ENCODE measurements at places on chromosomes 12 and 14.

DNA sequence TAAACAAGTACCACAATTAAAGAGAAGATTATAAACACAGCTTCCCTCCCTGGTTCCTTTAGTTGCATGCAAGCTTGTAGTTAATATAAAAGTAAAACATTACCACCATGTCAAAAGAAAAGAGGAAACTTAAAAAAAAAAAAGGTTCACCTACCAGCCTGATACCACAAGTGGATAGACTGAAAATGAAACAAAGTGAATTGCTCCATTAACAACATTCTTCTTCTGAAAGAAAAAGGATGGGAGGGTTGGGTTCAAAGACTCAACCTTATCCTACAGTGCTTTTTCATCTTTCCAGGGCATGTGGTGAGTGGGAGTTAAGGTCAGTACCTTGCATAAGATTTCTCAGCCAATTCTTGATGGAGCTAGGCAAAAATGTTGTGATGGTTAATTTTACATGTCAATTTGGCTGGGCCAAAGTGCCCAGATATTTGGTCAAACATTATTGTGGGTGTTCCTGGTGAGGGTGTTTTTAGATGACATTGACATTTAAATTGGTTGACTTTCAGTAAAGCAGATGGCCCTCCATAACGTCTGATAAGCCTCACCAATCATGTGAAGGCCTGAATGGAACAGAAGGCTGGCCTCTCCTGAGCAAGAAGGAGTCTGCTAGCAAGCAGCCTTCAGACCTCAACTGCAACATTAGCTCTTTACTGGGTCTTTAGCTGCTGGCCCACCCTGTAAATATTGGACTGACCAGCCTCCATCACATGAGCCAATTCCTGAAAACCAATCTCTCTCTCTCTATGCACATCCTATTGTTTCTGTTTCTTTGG, 28.8 kb downstream of the VCPKMT start:
- DNase-seq = peak; percentile 31

GRCh38 chr14:81400852-81401251, 728 bp upstream of the STON2 start:
- DNase-seq = no peak

DNA sequence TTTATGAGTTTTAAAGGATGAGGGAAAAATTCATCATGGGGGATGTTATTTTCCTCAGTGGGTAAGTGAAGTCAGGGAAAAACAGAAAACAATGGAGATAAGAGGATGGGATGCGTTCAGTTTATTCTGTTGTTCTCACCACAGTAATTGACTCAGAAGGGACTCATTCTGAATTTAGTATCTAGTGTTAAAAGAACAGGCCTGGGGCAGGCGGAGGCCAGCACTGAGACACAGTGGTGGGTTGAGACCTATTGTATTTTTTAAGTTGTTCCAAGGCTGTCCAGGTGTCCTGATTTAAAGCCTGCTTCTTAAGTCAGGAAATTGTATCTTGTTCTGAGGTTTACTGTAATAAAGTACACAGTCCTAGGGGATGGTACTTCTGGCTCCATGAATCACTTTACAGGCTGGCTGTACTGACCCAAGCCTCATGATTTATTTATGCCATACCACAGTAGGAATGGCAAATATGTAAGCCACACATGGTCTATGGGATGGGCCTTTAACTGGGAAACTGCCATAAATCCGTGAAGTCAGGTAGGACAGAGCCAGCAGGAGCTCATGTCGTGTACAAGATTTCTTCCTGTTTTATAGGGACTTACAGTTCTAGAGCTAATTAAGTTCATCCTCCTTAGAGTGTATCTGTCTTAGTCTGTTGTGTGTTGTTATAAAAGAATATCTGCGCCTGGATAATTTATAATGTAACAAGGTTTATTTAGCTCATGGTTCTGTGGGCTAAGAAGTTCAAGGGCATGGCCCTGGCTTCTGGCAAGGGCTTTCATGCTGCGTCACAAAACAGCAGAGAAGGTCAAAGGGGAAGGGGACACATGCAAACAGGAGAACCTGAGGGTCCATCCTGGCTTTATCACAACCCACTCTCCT, 244.1 kb downstream of the FBXL14 start:
- DNase-seq = no peak

GRCh38 chr12:27826076-27826475, 46.0 kb upstream of the MANSC4 start:
- DNase-seq = no peak

DNA sequence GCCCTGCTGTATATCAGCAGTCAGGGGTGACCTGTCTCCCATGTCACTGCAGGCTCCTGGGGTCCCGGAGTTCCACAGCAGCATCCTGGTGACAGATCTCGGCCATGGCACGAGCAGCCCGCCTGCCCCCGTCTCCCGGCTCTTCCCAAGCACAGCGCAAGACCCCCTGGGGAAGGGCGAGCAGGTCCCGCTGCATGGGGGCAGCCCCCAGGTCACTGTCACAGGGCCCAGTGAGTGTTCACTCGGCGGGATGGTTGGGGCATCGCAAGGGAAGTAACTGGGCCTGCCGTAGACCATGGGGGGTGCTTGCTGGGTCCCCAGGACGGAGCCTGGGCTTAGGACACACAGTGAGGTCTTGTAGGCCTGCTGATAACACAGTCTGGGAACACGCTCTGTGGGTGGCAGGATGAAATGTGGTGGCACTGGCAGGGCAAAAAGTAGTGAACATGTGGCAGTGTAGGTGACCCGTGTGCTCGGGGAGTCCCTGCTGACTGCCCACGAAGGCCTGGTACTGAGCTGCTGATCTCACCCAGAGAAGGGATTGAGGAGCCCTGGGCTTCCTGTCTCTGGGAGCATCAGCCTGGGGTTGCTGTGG, 38.5 kb downstream of the IL31 start:
- DNase-seq = no peak

- no peak for DNase-seq
Measured at GRCh38 chr12:120833849-120834248, 70.3 kb downstream of the SPPL3 start.

DNA sequence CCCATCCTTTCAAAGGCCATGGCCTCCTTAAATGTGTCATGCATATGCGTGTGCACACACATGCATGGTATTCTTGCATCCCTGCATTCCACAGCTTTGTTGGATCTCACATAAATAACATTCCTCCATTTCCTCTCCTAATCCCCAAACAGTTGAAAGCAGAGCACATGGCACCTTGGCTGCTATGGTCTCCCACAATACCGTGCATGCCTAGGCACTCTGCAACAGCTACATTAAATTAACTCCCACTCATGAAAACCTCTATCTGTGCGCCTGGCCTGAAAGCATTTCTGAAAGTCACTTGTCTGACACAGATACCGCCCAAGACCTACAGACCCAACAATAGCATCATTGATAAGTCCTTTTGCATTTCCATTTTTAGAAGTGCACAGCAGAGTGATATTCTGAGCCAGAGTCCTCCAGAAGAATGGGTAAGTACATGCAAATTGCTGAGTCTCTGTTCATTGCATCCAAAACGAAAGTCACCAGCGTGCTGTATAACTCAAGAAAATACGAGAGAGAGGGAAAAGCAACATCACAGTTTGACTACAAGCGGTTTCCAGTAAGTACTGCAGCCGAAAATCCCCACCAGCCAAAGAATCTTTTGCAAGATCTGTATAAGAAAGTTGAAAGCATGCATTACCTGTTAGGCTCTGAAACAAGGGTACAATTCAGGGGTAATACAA, 436 bp downstream of the ASB2 start:
- DNase-seq = no peak

DNA sequence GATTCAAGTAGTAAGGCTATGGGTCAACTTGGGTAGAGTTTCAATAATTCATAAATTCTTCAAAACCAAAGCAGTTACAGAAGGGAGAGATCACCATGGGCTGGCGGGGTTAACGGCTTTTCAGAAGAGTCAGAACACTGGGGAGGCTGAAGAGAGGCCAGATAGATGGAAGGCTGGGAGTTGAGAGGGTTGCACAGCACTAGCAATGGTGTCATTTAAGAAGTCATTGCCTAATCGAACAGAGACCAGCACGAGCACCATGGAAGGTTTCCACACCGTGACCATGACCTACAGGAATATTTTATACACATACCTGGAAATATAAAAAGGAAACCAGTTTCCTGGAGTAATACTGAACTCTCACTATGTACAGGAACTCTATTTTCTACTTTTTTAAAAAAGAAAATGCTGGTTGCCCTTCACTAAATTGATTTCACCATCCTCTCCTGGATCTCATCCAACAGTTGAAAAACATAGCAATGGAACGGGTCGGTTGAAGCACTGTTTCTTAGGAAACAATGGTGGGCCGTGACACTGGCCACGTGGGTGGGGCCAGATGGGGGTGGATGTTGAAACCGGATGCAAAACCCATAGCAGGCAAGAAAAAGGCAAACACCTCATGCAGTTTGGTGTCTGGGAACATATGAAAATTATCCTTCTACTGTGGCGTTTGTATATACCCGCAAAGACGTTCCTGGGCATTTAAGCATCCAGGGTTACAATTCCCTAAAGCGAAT, 38.0 kb upstream of the RIN3 start:
- no peak for DNase-seq

GRCh38 chr12:104684884-104685283, 228.1 kb downstream of the CHST11 start:
- DNase-seq = no peak

- DNase-seq = peak; percentile 47
Measured at GRCh38 chr12:67449591-67450052, 180.5 kb downstream of the CAND1 start.

GRCh38 chr14:68407285-68407684, 385.6 kb downstream of the ZFP36L1 start:
- no peak for DNase-seq

GRCh38 chr12:132033627-132034026, 83.9 kb downstream of the EP400 start:
- DNase-seq = no peak

DNA sequence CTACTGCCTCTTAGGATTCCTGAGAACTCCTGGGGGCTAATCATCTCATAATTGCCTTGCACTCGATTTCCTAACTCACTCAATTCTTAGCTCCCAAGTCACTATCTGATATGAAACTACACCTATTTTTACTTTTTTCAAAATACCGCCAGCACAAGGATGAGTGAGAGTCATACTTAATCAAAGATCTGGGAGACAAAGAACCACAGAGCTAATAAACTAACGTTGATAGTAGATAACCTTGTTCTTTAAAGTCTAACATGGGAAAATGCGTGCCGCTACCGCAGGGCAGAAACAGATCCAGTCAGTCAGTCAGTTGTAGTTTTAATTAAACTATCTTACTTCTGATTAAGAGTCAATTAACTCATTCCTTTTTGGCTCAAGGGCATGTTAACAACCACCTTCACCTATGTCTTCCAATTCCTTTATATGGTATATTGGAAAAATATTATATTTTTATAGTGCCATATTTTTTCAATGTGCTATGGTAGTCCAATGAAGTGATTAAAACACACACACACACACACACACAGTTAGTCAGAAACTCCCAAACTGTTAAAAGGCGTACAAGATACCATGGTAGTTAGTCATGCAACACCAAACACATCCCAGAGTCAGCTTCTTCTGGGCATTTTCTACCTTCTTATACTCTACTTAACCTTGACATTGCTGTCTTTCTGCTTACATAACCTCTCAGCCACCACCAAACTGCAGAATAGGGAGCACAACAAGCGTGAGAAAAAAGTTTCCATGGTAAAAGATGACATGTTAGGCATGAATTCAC, 114.0 kb downstream of the KLHL28 start:
- no peak for DNase-seq

GRCh38 chr12:66739940-66740651, 61.2 kb upstream of the GRIP1 start:
- no peak for DNase-seq

DNA sequence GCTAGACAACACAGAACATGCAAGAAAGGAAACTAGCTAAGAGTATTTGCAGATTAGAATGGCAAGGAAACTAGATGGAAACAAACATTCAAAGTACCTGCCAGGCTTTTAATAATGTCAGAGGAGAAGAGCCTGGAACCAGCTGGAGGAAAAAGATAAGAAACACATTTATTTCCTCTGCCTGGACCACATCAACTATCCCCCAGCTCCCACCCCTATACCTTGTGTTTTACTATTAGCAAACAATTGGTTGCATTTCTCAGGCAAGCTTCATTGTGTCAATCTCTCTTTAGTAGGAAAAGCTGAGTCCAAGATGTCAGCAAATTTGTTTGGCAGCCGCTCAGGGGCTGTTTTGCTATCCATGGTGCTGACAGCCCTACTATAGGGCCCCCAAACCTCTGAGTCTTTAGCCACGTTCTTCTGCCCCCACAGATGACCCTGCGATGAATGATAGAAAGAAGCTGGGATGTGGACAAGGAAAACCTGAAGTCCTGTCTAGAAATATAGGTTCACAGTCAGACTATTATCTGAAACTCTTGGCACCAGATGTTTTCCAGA, 11.6 kb upstream of the SYNDIG1L start:
- DNase-seq = no peak

GRCh38 chr12:45165284-45165683, 50.6 kb upstream of the ANO6 start:
- no peak for DNase-seq

DNA sequence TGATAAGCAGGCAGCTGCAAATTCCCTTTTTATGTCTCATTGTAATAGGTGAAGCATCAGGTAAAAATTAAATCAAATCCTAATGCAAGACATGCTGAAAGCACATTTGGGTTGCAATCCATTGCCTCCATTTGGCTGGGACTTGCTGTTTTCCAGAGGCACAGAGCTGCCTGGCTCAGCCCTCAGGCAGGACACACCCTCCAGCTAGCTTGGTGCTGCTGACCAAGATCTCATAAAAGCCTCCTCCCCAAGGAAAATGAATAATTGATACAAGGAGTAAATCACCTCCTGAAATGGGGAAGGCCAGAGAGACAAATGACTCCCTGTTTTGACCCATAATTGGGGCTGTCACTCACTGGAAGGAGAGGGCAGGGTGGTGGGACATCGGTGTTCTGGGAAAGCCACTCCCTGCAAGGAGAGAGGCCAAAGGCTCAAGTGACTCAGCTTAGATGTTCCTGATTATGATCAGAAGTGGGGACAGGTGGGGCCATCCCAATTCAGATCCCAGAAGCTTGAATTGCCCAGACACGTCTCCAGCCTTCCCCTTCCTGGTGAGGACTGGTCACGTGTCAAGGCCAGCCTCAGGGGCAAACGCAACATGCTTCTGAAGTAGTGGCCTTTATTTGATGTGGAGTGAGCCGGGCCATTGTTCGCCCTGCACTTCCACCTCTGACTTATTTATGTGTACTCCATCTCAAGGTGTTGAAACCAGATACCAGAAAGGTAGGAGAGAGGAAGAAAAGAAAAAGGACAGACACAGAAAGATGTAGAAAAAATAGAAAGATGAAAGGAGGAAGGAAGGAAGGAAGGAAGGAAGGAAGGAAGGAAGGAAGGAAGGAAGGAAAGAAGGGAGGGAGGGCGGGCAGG, 773.7 kb downstream of the BCL11B start:
- no peak for DNase-seq

GRCh38 chr14:70871863-70872677, 35.2 kb upstream of the PCNX1 start:
- peak; percentile 50 for DNase-seq

GRCh38 chr14:90676912-90677311, 139.3 kb downstream of the TTC7B start:
- no peak for DNase-seq

GRCh38 chr14:84456946-84457345, 1073.0 kb upstream of the FLRT2 start:
- no peak for DNase-seq

GRCh38 chr12:51852404-51853137, 4.1 kb upstream of the FIGNL2 start:
- DNase-seq = no peak

Data from CD4-positive, alpha-beta T cell treated with Interleukin-4 for 4 hours (primary cell).